HepG2 (cell line): ENCODE measurements at places on chromosomes 12 and 14. TPM values are rescaled to one million over a fixed set of nuclear protein-coding genes. Genes with fewer than 3 reads are reported as not detected.

DNA sequence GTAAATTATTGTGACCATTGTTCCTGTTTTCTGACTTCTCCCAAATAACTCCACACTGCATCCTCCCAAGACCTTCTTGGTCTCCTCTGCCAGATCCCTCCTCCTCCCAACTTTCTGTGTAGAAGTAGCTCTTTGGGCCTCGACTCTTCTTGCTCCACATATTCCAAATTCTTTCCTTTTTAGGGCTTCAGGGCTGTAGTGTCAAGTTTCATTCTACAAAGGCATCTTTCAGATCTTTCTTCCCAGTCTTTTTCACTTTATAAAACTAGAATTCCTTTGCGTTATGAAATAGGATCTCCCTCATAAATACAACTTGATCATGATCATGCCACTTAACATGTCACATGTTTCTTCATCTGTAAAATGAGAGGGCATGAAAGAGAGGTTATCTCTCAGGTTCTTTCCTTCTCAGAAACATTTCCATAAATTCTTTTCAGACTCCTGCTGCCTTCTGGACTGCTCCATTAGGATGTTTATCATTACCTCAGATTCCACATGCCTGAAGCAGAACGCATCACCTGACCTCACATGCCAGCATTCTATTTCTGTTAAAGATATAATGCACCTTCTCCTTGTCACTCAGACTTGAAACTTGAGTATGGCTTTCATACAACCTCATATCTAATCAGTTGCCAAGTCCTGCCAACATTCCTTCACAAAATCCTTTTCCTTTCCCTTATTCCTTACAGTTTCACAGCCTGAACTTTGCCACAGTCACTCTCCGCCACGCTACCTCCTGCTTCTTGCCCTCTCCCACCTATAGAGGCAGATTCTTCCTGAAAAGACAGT lies 8.5 kb downstream of the SLC38A1 start:
- no peak for DNase-seq

DNA sequence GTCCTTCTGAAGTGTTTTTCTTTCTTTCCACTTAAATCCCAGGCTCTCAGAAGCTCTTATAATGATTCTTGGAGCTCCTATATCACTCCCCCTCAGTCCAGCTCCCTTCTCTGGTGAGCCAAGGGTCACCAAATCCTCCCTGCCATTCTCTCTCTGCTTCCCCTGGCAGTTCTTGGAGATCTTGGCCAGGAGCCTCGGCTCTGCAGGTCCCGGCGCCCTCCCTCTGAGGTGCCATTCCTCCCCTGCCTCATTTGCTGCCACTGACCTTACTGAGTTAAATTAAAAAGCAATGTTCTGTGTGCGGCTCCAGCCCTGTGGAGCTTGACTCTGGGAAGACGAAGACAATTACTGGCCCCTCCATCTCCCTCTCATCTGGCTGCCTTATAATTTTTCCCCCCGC lies 7.0 kb downstream of the CISTR start:
- DNase-seq, result no peak

DNA sequence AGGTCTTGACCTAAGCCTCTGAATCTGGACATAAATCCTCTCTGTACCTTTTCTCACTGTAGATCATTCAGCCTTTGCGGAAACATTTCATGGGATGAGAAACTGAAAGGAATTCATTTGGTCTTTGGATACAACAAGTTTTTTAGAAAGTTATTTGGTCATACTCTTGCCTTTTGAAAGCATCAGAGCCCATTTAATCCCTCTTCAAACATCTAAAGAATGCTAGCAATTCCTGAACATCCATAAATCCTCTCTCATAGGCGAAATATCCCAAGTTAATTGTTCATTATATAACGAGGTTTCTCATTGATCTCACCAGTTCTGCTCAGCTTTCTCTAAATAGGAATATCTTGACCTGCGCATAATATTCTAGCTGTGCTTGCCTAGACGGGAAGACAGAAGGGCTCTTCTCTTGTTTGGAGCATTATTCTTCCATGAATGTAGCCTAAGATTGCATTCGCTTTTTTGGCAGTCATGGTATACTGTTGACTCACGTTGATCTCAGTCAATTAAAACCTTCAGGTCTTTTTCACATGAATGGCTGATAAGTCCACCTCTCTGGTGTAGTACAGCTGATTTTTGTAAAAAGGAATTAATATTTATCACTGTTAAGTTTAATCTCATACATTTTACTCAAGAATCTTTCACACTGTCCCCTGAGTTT lies 24.1 kb downstream of the NTN4 start:
- peak; percentile 84 for DNase-seq

DNA sequence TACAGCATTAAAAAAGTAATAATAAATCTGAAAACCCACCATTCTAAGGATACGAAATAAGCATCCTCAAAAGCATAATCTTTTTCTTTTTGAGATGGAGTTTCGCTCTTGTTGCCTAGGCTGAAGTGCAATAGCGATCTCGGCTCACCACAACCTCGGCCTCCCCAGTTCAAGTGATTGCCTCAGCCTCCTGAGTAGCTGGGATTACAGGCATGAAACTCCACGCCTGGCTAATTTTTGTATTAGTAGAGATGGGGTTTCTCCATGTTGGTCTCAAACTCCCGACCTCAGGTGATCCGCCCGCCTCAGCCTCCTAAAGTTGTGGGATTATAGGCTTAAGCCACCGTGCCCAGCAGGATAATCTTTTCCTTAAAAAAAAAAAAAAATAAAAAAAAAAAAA lies 4.3 kb downstream of the CCNT1 start:
- no peak for DNase-seq

- no peak for DNase-seq
Measured at GRCh38 chr12:12521044-12521485, 41.6 kb downstream of the DUSP16 start.

DNA sequence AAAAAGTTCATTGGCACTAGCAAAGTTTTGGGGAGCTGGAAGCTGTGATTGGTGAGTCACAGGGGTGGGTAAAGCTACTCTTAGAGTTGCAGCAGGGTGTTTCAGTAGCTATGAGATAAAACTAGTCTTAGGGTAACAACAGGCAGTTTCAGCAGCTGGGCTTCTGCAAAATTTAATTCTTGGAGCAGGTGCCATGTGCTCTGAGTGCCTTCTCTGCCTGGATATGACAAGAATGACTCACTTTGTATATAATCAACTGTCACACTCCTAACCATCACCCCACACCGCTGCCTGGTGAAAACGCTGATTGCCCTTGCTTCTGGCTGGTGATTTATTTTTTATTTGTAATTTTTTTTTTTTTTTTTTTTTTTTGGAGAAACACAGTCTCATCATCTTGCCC lies 10.5 kb upstream of the PLBD2 start:
- no peak for DNase-seq

- DNase-seq, result no peak
Measured at GRCh38 chr14:69827560-69827959, 30.5 kb upstream of the SLC10A1 start.

DNA sequence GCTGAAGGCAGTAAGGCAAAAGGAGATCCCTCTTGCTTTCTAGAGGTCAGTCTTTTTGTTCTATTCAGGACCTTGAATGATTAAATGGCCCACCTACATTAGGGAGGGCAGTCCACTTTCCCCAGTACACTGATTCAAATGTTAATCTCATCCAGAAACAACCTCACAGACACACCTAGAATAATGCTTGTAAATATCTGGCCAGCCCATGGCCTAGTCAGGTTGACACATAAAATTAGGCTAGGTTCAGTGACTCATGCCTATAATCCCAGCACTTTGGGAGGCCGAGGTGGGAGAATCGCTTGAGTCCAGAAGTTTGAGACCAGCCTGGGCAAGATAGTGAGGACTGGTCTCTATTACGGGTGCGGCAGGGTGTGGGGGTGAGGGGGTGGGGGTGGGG lies 43.5 kb downstream of the MIPOL1 start:
- no peak for DNase-seq

DNA sequence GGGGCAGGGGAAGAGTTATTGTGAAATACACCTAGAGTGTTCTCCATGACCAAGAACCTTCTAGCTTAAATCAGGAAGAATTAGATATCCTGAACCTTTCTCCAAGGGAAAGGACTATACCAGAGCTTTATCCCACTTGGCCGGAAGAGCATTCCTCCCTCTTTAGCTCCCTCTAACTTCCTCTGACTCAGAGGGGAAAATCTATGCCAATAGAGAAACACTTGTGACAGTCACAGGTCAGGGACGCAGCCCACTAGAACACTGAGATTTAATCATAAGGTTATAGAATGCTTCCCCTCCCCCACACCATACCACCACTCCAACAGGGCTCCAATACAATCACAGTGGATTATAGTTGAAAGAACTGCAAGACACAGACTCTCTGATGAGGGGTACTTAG lies 55.4 kb upstream of the RFX4 start:
- DNase-seq, result no peak

DNA sequence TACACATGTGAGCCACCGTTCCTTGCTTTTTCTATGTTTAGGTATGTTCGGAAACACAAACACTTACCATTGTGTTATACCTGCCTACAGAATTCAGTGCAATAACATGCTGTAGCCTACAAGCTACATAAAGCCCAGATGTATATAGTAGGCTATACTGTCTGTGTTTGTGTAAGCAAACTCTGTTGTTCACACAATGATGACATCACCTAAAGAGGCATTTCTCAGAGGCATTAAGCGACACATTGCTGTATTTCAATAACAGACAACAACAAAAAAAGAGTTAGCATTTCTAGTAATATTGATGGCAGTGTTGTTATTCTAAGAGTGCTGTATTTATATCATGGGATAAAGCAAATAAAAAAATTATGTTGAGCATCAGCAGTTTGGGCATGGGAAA lies 70.2 kb downstream of the MED13L start:
- no peak for DNase-seq

HOXC10 gene
- not detected in 2 replicates for total RNA-seq

GNB3 gene
- 0.17 and 1.3 TPM in 2 replicates for total RNA-seq

ATP2A2 gene
- total RNA-seq, result 79.2 and 85.5 TPM in 2 replicates

NPFF gene
- total RNA-seq, result 0.51 TPM in 1 of 2 replicates, not detected in the other

AQP2 gene
- not detected in 2 replicates for total RNA-seq
